Activated naive CD4-positive, alpha-beta T cell treated with anti-CD3 and anti-CD28 coated beads for 36 hours (primary cell): ENCODE measurements at places on chromosomes 6 and 20.
A peak's percentile ranks its signal among the peaks of the same experiment; 100 is the strongest.

DNA sequence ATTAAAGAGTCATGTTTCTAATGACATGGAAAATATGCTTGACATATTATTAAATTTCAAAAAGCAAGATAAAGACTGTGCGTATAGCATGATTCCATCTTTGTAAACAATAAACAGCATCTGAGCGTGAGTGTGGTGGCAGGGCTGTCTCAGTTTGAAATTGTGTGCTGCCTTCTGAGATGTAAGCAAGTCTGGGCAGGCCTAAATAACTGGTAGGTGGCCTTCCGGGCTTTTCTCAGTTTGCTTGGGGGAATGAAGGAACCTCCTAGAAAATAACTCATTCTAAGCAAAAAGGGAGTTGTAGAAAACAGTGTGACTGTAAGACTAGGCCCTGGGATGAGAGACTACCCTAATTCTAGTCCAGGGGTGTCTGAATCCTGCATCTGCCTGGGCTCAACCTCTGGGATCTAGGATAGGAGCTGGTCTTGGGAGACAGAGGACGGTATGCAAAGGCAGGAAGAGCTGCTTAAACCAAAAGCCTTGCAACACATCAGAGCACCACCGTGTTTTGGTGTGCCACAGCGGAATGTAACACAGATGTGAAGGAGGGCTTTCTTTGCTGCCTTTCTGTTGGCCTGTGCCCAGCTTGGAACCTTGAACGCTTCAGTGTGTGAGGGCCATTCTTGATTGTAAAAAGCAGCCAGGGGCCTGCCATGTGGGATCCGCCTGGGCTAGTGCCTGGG lies 63.5 kb upstream of the L3MBTL3 start:
- DNase-seq = no peak

- no peak for DNase-seq
These were observed 44.6 kb downstream of the PEX7 start for GRCh38 chr6:136866872-136867416.

DNA sequence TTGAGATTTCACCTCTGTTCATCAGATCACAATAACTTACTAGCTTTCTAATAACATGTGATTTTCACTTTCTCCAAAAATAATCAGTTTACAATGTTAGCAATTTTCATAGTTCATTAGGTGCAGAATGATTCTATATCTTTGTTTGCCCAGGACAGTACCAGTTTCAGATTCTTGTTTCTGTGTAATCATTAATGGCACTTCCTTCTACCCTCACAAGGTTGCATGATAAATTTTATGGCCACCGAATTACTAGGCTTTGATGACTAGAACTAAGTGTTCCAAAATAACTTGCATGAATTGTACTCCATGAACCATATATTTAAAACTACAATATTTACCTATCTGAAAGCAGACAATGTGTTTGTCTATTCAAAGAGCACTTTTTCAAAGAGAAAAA lies 442.3 kb downstream of the EPHA7 start:
- no peak for DNase-seq

DNA sequence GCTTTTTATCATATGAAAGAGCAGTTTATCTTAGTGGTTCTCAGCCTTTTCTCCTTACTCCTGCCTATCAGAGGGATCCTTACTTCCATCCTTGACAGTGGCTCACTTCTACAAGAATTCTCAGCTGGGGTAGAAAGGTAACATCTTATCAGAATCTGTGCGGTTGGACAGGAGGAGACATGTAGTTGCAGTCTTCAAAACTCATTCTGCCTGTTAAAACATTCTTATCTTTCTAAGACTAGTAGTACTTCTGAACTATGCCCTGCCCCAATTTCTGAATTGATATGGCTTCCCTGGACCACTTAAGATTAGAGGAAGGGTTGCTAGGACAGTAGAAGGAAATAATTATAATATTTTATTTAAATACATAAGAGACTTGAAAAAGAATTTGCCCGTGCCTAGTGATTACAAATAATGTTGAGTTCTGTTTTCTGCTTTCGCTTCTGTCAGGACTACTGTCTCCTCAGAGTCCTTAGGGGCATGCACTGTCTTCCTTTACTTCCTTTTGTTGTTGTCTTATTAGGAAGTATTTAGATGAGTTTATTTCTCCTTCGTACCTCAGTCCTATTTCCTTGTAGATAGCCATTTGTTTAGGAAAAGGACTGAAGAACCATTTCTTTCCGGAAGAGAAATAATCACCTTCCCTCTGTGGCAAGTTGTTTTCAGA lies 24.9 kb downstream of the BLTP3A start:
- no peak for DNase-seq

DNA sequence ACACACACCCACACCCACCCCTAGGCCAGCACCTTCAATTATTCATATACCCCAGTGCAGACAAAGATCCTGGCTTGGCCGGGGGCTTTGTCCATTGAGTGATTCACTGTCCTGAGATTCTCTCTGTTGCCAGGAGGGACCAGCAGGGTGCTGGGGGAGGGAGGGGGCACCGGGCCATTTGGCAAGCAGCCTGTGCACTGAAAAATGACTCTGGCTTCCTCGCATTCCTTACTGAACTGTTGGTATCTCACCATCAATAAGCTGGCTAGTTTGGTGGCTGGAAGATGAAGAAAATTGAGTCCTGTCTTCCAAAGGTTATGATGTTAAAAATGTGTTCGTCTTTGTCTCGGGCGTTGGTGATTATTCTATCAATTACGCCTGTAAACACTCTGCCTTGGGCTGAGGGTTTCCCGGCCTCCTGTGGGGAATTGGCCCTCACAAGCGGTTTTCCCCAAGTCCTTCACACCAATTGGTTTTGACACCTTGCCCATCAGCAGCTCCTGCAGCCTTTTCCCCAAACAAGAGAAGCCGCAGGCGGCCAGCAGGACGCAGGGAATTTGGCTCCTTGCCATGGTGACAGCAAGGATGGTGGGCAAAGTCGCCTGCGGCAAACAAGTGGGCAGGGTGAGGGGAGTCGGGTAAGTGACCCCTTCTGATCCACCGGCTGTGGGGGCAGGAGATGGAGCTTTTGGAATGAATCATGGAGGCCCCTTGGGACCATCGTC lies 4.9 kb downstream of the VSTM2L start:
- DNase-seq = no peak

- DNase-seq = no peak
These were observed 49.4 kb upstream of the CD83 start for GRCh38 chr6:14068133-14068532.

DNA sequence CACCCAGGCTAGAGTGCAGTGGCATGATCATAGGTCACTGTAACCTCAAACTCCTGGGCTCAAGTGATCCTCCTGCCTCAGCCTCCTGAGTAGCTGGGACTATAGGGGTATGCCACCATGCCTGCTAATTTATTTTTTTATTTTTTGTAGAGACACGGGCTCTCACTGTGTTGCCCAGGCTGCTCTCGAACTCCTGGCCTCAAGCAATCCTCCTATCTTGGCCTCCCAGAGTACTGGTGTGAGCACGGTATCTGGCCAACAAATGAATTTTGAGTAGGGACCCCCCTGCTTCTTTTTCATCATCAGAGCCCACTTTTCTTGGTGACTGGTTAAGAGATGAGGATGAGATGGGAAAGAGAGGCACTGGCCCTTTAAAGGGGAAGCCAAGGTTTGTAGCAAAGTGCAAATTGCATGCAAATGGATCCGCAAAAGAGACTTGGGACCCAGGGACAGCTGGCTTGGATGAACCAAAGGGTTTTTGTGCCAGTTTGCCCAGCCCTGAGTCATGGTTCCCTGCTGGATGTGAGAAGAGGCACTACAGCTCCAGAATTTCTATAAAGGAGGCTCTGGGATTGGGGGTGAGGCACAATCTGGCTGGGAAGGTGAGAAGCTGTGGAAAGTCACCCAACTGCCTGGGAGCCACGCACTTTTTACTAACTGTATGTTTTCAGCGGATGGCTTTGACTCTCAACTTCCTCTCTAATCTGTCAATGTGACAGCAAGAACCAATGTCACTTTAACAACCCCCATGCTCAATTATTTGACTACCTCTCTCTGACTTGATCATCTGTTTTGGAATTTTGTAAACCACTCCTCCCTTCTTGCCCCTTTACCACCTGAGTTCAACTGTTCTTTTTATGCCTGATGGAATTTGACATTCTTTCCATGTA lies 58.7 kb upstream of the RNF24 start:
- no peak for DNase-seq

DNA sequence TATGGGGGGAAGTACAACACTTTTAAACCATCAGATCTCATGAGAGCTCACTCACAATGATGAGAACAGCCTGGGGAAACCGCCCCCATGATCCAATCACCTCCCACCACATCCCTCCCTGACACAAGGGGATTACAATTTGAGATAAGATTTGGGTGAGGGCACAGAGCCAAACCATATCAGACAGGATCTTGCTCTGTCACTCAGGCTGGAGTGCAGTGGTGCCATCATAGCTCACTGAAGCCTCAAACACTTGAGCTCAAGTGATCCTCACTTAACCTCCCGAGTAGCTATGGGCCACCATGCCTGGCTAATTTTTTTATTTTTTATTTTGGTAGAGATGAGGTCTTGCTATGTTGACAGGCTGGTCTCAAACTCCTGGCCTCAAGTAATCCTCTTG lies 5.1 kb upstream of the IYD start:
- no peak for DNase-seq

DNA sequence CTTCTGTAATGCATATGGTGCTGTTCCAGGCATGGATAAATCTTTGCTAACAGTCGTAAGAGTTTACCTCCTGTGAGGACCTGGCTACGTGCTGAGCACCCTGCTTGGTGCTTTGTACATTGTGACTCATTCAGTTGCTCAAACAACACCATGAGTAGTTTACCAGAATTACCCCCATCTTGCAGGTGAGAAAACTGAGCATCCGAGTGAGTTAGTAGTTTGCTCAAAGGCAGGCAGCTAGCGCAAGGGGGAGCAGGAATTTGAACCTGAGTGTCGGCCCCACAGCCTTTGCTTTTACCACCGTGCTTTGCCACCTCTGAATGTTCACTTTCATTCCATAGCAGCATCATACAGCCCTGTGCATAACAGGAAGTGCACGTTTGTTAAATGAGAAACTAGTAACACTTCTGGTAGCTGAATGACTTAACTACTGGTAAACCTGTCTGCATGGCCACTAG lies 121.9 kb downstream of the MTHFD1L start:
- DNase-seq = peak; percentile 79

DNA sequence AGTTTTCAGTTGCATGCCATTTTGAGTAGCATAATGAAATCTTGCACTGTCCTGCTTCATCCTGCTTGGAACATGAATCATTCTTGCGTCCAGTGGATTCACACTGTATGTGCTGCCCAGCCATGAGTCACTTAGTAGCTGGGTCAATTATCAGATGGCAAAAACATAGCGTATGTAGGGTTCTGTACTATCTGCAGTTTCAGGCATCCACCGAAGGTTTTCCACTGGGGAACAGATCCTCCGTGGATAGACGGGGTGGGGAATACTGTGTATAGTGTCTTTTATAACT lies 61.4 kb downstream of the IL22RA2 start:
- no peak for DNase-seq

GRCh38 chr20:49543071-49543857 lies 24.7 kb downstream of the PTGIS start:
- no peak for DNase-seq

DNA sequence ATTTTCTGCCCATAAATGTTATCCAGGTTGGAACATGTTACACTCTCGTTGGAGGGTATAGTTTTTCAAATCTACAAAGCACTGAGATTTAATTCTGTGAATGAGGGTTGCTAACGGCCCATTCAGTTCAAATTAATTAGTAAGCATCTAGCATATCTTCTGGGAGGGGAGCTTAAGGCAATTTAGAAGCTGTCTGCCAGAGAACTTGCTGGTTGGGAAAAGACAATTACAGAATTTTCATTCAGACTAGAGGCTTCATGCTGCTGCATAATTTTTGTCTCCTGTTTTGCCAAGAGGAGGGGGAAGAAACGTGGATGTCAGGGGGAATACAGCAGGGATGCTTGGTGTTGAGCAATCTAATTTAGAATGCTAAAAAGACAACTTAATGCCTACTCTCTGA lies 268.3 kb upstream of the FAM83B start:
- no peak for DNase-seq
